ENCODE measurements at places on chromosomes 6 and 20.

DNA sequence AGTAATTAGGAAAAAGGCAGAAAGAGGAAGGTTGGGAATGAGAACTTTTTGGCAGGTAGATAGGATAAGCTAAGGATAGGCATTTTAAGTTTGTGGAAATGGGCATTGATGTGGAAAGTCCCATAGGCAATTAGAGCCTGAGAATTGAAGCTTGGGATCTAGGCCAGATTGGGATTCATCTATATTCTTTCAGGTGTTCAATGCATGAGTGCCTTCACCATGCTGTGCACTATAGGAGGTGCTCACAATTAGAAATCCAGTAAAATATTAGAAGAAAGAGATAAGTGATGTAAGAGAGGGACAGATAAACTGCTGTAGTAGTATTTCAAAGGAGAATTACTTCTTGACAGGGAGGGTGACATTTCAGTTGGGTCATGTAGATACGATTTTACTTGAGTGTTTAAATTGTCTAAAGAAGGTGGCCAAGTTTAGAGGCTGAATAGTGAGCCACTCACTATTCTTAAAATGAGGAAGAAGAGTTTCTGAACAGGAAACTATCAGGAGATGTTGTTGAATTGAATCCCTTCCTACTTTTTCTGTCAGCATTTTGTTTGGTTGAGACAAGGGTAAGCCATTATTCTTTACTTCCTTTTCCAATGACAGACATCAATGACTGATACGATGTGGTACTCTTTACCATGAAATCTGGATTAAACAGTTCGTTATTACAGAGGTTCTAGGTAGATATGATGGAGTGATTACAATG lies 31.0 kb upstream of the CTAGE9 start:
- no peak for DNase-seq

GRCh38 chr20:50624351-50625016 lies 66.9 kb downstream of the RIPOR3 start:
- DNase-seq, result no peak

GRCh38 chr6:81876971-81877370 lies 124.5 kb upstream of the TENT5A start:
- DNase-seq, result no peak

DNA sequence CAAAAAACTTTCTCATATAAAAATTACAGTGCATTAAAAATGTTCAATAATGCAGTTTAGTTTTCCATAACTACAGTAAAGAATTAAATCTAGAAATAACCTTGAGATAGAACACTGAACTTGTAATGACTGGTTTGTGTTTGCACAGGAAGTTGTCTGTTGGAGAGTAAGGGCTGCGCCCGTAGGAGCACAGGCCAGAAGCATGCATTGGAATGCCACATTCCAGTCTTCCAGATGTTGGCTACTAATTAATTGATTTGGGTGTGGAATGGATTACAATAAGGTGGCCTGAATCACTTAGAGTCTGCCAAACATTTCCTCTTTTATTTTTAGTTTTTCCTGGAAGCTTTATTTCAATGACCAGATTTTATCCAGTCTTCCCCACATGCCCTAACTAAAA lies 582.6 kb upstream of the MMS22L start:
- DNase-seq, result no peak

- no peak for DNase-seq
Observed at GRCh38 chr6:19052219-19052618, 665.1 kb downstream of the RNF144B start.

- no peak for DNase-seq
Observed at GRCh38 chr20:31587545-31588389, 17.3 kb upstream of the ID1 start.

- DNase-seq, result no peak
Observed at GRCh38 chr6:167703781-167704180, 122.9 kb upstream of the AFDN start.

- DNase-seq, result no peak
Observed at GRCh38 chr20:24277196-24277595, 192.2 kb upstream of the SYNDIG1 start.

Measured in bone marrow (tissue), 2 donors.